ENCODE measurements at places on chromosomes 3 and 15.

DNA sequence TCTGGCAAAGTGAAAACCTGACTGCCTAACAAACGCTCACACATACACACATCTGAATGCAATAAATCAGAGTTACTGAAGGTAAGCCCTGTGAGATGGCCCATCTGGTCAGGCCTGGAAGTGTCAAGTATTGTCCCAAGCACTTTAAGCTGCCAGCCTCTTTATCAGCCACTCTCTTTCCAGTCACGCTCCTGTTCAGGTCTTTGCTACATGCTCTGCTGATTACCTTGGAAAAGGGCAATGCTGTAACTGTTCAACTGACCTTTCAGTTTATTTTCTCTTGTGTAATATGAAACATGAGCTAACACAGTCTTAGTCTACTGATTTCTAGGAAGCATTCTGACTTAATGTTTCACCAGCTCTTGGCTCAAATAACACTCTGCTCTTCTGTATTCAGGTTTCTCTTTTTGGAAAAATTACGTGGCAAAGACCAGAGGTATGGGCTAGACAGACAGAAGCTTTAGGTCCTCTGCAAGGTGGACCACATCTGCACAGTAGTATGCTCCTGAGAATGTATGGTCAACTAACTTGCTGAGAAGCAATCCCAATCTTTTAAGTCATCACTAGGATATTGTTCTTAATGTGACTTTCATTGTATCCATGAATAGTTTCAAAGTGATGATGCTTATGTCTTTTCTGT, 44.5 kb downstream of the GBE1 start:
- DNase-seq = no peak

GRCh38 chr15:50523851-50524251, 22.6 kb downstream of the USP50 start:
- DNase-seq = no peak

DNA sequence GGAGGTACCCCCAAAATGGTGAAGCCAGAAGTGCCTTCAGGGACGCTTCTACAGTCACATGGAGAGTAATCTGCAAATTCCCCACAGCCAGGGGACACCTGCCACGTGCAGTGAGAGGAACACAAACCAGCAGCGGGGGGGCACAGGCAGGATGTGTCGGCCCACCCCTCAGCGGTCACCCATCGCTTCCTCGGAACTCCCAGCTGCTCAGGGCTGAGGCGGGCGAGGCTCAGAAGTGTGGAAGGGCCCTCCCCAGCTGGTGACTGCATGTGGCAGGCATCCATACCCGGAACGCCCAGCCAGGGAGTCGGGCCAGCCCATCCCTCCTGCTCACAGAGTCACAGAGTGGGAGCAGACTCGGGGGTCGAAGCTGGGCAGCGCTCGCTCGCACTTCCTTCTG, 63.7 kb downstream of the SLC12A8 start:
- DNase-seq = no peak

- DNase-seq = no peak
Measured at GRCh38 chr3:73107215-73107614, 45.8 kb downstream of the EBLN2 start.

DNA sequence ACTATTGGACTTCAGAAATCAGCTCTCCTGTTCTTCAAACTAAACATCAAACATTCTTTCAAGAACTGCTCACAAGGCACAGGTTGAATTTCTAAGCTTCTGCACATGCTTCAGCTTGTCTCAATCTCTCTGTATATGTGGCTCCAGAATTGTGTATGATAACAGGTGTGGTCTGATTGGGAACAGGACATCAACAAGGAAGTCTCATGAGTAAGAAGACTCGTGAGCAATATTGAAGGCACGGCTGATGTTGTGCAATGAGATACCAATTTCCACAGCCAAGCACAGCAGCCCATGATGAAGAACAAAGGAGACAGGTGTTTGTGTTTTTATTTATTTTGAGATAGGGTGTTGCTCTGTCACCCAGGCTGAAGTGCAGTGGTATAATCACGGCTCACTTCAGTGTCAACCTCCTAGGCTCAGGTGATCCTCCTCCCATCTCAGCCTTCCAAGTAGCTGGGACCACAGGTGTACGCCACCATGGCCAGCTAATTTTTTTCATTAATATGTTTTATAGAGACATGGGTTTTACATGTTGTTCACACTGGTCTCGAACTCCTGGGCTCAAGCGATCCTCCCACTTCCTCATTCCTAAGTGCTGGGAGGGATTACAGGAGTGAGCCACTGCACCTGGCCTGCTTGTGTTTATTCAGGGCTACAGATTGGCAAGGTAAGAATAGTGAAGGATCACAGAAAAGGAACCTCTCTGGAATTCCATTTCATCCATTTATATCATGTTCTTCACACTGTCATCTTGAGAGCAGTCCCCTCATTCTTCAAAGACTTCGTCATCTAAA, 32.2 kb upstream of the ABHD17C start:
- DNase-seq = no peak

- DNase-seq = no peak
Measured at GRCh38 chr15:59306520-59307164, 66.0 kb downstream of the MYO1E start.

- no peak for DNase-seq
Measured at GRCh38 chr3:179970746-179971145, 66.0 kb downstream of the PEX5L start.

DNA sequence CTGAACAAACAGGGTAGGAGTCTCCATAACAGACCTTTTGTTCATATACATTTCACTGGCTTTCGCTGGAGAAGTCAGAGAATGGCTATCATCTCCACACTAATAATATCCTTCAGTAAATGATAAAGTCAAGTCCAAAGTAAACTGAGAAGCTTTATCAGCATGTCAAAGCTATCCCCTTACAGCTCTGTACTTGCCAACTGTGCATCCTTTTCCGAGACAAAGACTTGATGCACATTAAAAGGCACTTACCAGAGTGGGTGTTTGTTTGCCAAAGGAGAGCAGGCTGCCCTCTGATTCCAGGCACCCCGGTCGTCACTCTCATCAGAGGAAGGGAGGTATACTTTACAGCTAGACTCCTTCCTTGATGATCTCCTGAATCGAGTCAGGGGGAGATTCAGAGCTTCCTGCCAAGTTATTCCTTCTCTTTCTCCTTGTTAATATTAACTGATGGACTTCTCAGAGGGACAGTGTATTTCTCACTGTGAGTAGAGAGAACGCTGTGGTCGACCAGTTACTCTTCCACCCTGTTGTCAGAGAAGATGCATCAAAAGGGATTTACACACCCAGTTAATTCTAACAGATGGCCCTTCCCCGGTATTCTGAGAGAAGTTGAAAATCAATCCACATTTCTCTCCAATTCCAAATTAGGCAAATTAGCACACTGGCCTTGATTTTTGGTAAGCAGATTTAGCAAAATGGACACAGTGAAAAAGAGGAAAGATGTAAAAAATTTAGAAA, 504.7 kb upstream of the NR2F2 start:
- no peak for DNase-seq

DNA sequence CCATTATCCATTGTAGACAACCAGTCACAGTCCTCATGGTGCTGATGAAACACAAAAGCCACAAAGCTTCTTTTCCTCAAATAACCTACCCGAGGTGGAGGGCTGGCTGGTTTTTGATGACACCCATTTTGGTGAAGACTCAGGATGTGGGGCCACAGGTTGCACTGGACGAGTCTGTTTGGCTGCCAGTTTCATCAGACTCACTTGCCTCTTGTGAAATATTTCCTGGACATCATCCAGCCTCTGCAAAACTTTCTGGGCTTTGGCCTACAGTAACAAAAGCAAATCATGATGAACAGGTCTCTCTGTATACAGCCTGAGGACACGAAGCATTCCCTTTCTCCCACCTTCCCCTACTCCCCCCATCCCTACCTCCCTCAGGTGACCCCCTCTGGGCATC, 42.2 kb downstream of the B3GNT5 start:
- no peak for DNase-seq

GRCh38 chr3:185560676-185561075, 8.3 kb upstream of the LIPH start:
- no peak for DNase-seq

GRCh38 chr15:60000824-60001609, 3.1 kb upstream of the FOXB1 start:
- no peak for DNase-seq
